ENCODE measurements at places on chromosomes 1 and 21.

GRCh38 chr1:82343381-82343780 lies 542.6 kb downstream of the ADGRL2 start:
- no peak for DNase-seq

DNA sequence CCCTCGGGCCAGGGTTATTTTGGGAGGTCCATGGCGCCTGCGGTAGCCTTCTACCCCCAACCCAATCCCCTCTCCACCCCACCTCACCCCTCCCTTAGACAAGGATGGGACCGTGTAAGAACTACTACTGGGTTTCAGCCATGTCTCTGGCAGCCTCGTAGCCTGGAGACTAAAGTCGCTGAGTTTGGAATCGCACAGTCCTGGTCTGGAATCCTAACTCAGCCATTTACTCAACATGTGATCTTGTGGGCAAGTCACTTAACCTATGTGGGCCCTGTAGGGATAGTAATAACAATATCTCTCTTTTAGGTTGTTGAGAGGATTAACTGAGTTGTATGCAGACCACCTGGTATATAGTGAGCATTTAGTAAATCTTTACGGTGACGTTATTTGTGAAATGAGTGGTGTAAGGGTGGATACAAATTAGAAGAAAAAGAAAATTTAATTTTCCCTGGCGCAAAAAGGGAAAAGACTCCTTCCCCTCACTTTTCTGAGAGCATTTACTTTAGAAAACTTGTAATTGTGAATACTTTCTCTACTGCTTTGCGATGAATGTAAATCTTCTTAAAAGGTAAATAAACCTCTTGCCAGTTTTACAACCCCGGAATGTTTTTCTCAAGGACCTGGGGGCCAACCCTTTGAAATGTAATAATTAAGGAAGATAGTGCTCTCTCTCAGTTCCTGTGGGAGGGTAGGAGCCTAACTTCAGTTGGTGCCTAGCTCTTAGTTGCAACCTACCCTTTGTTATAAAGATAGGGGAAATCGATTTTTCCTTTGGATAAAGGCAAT lies 615 bp upstream of the MRPS15 start:
- DNase-seq: no peak

DNA sequence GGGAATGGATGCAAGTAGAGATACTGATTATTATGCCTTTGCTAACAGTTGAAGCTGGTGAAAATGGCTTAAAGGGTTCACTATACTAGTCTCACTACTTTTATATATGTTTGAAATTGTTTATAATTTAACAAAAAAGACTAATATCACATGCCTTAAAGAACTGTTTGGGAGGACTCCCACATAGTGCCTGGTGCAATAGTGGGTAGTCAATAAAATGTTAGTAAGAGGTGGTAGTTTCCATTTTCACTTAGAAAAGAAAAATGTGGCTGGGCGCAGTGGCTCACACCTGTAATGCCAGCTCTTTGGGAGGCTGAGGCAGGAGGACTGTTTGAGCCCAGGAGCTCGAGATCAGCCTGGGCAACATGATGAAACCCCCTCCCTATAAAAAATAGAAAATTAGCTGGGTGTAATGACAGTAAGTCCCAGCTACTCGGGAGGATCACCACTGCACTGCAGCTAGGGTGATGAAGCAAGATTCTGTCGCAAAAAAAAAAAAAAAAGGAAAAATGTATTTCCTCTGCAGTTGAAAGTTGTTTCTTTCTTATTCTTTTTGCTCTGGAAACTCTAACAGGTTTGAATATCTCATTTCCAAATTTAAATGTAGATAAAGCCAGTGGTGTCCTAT lies 24.5 kb downstream of the C21orf91 start:
- DNase-seq: no peak

GRCh38 chr1:90335558-90335957 lies 340.6 kb downstream of the ZNF326 start:
- no peak for DNase-seq

DNA sequence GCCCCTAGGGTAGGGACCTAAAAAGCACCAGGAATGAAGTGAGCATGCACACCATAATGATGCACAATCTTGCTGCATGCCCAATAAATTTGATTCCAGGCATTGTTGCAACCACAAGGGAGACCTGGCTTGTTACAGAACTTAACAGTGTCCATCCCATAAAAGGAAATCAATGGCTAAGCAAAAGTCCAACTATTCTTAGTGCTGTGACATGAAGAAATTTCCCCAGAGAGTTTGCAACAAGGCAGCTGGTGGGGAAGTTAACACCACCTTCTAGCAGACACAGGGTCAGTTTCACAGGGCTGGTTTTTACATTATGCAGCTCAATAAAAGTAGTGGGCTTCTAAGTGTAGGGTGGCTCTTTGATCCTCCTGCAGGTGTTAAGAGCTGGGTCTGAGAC lies 221.1 kb downstream of the KCNJ6 start:
- no peak for DNase-seq

GRCh38 chr1:109478806-109479205 lies 4.9 kb upstream of the ATXN7L2 start:
- DNase-seq: no peak

DNA sequence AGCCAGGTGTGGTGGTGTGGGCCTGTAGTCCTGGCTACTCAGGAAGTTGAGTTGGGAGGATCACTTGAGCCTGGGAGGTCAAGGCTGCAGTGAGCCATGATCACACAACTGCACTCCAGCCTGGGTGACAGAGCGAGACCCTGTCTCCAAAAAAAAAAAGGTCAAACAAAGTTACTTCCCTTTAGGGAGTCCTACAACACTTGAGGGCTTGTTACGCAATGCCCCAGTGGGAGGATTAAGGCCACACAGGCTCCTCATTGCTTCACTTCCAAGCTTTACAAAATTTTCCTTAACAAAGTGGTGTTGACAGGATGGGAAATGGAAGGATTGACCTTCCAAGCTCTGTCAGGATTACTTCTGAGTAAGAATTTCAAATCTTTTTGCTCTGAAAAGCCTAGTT lies 6.2 kb upstream of the EXTL1 start:
- DNase-seq: no peak

- no peak for DNase-seq
Measured at GRCh38 chr1:15042866-15043265, 110.7 kb upstream of the TMEM51 start.

- peak; percentile 17 for DNase-seq
Measured at GRCh38 chr1:20640183-20640597, 6.9 kb downstream of the PINK1 start.

DNA sequence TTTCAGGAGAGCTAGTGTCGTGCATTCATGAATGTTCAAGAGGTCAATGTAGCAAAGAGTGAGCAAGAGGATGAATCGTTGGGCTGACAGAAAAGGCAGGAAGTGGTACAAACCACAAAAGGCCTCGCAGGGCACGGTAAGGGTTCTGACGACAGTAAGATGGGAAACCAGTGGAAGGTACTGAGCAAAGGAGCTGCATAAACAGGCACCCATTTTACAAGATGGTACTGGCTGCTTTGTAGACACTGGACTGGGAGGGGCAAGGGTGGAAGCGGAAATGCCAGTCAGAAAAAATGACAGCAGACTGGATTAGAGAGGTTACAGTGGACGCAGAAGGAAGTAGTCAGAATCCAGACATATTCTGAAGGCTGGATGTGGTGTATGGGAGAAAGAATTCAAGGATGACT lies 123.5 kb downstream of the PTPN14 start:
- peak; percentile 62 for DNase-seq

DNA sequence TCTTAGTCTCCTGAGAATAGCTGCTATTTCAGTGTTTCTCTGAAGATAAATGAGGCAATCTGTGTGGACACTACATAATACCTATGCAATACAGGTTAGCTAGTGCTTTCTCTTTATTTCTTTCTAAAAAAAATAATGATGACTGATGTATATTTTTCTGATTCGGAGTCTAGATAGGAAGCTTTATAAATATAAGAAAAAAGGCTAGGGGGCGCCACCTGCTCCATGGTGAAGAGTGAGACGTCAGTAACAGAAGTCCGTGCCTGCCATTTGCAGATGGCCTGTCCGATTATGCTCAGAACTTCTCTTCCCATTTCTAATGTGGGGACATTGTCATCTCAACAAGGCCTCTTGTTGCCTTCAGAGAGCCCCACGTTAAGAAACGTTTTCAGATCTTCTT lies 26.4 kb downstream of the QSOX1 start:
- DNase-seq: peak; percentile 5

GRCh38 chr1:55146781-55147180 lies 68.4 kb downstream of the USP24 start:
- DNase-seq: no peak

DNA sequence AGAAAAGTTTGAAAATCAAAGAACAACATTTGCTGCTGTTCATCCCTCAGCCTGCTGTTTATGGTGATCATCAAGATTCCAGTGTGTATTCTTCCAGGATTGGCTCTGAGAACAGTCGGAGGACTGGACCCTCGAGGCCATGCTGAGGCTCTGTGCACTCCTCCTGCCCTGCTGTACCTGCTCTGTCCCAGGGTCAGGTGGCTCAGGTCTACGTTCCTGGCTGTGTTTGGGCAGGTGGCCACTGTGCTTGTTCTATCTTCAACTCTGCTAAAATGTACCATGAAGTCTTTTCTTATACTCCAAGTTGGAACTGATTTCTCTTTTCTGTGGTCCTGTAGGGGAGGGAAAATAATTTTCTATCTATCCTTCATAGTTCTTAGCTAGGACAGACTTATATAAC lies 175.9 kb downstream of the RWDD3 start:
- no peak for DNase-seq

- no peak for DNase-seq
Measured at GRCh38 chr1:109882288-109883245, 28.1 kb upstream of the CSF1 start.

GRCh38 chr1:232968391-232968790 lies 18.0 kb downstream of the NTPCR start:
- DNase-seq: no peak

DNA sequence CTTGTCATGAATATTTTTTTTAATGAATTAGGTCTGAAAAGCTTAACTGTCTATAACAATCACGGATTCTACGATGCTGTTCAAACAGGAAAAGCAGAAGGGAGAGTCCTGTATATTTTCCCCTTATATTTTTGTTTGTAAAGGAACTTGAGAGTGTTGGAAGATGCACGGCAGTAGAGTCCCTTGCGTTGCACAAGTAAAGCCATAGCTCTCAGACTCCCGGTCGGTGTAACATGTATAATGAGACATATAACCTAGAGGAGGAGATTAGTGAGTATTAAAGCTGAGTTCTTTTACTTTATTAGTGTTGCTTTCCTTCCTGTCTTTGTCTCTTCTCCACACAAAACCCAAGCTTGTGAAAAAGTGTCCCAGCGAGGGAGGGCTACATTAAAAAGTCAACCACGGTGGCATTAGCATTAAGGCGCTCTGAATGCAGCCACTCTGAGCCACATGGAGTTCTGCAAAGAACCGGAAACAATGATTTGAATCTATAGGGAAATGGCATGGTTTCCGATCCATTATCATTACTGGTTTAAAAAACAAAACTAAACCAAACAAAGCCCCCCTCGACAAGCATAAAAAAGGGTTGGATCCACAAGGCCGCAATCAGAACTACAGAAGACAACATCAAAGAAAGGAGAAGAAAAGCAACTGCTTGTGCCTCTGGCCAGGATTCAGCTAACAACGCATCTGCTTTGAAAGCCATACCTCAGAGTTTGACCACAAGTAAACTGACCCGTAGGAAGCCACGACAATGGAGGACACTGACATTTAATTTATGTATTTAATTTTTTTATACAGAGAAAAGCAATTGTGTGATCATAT lies 356.8 kb downstream of the LMO4 start:
- no peak for DNase-seq

- no peak for DNase-seq
Measured at GRCh38 chr1:96782856-96783255, 61.3 kb downstream of the PTBP2 start.

- DNase-seq: no peak
Measured at GRCh38 chr21:34009193-34009592, 64.2 kb upstream of the MRPS6 start.

DNA sequence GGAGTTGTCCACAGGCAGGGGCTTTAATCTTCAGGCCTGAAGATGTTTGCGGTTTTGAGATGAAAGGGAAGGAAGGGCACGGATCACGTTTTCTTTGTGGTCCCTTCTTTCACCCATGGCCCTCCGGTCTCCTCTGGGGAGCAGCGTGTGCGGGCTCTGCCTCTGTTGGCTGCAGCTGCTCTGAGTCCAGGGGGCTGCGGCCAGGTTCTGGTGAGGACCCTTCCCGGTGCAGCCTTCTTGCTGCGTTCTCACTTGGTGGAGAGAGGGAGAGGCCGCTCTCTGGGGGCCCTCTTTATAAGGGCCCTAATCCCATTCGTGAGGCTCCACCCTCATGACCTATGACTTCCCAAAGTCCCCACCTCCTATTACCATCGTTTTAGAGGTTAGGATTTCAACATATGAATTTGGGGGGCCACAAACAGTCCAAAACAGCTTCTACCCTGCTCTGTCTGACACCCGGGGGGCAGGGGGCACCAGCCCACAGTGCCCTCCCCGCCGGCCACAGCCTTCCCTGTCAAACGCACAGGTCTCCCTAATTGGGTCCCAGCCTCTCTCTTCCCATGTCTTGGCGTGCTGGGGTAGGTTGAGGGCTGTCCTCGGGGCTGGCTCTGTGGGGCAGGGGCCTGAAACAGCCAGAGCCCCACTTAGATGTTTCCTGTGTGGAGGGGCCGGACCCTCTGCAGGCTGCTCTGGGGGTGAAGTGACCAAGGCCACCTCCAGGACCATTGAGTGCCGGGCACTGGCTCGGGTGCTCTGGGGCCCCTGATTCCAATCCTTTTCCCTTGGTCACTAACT lies 100.1 kb upstream of the C1orf174 start:
- no peak for DNase-seq

DNA sequence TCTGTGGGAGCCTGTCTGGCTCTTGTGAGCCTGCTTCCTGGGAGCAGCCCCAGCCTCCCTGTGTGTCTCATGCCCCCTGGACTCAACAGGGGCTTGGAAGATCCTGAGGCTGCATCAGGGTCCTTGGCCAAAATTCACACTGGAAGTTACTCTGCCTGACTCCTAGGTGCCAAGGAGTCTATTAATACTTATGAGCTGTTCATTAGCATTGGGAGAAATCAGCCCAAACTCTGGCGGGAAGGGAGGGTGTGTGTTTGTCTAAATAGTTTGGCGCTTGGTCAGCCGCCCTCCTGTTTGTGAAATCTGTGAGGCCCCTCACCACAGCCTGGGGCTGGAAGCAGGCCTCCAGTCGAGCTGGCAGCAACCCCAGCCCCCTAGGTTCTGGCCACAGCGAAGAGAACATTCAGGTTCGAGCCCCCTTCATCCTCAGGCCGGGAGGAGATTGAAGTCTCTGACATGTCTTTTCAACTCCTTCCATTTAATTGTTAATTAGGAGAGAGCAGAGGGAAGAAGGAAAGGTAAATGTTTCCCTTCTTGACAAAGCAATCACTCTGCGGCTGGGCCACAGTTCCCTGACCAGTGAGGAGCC lies 82.1 kb upstream of the F3 start:
- no peak for DNase-seq

DNA sequence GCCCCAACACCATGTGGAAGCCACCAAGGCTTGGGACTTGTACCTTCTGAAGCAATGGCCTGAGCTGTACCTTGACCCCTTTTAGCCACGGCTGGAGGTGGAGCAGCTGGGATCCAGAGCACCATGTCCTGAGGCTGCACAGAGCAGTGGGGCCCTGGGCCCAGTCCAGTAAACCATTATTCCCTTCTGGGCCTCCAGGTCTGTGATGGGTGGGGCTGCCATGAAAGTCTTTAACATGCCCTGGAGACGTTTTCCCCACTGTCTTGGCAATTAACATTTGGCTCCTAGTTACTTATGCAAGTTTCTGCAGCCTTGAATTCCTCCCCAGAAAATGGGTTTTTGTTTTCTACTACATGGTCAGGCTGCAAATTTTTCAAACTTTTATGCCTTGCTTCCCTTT lies 323.7 kb upstream of the ZP4 start:
- DNase-seq: no peak
